Mesothelial cell of epicardium (in vitro differentiated cells): ENCODE measurements at places on chromosomes 3 and 15.

GRCh38 chr15:46366360-46367007, 731.7 kb downstream of the SQOR start:
- no peak overlapping the region for H3K27ac ChIP-seq
- H3K27me3 ChIP-seq = no peaks in the 10 kb centered on the region
- H3K36me3 ChIP-seq = no peaks in the 10 kb centered on the region
- H3K4me3 ChIP-seq = no peak overlapping the region

DNA sequence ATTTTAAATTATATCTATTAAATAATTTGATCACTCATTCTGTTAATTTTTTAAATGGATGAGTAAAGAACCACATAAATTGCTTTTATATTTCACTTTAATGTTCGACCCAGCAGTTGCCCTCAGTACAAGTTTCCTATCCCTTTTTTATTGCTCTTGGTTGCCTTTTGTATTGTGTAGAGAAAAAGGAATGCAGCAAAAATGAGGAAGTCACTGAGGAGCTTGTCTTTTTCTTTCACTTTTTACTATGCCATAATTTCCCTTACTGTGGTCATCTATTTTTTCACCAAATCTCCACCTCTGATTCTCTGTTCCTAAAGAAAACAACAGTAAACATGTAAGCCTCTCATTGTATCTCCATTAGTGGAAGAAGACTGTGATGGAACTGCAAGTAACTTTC, 122.7 kb downstream of the B3GALNT1 start:
- no peak overlapping the region for H3K27ac ChIP-seq
- no peak overlapping the region for H3K4me3 ChIP-seq
- no peaks in the 10 kb centered on the region for H3K27me3 ChIP-seq
- peaks cover 4% of the 10 kb centered on the region for H3K36me3 ChIP-seq
- H3K4me1 ChIP-seq = peaks cover 3% of the 10 kb centered on the region
- DNase-seq = no peak

GRCh38 chr3:29353807-29354206, 72.9 kb downstream of the RBMS3 start:
- no peak for DNase-seq
- no peaks in the 10 kb centered on the region for H3K27me3 ChIP-seq
- H3K4me1 ChIP-seq = peaks cover 2% of the 10 kb centered on the region
- H3K27ac ChIP-seq = no peak overlapping the region
- no peak overlapping the region for H3K4me3 ChIP-seq

- H3K4me1 ChIP-seq = peaks cover 15% of the 10 kb centered on the region
- H3K27ac ChIP-seq = no peak overlapping the region
- DNase-seq = no peak
- no peak overlapping the region for H3K4me3 ChIP-seq
Measured at GRCh38 chr3:28859897-28860296, 421.0 kb upstream of the RBMS3 start.

DNA sequence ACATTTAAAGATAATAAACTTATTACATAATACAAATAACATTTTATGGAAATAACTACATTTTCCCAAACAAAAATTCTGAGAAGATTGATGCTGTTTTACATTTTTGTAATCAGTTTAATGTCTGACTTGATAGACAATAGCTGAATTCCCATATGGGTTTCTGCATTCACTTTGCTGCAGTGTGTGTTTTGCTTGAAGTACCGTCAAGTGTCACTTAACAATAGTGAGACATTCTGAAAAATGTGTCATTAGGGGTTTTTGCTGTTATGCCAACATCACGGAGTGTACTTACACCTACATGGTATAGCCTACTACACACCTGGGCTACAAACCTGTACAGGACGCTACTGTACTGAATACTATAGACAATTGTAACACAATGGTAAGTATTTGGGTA, 57.5 kb downstream of the USF3 start:
- no peak overlapping the region for H3K4me3 ChIP-seq
- peaks cover 3% of the 10 kb centered on the region for H3K36me3 ChIP-seq
- no peak for DNase-seq
- H3K27me3 ChIP-seq = no peaks in the 10 kb centered on the region
- no peak overlapping the region for H3K27ac ChIP-seq

DNA sequence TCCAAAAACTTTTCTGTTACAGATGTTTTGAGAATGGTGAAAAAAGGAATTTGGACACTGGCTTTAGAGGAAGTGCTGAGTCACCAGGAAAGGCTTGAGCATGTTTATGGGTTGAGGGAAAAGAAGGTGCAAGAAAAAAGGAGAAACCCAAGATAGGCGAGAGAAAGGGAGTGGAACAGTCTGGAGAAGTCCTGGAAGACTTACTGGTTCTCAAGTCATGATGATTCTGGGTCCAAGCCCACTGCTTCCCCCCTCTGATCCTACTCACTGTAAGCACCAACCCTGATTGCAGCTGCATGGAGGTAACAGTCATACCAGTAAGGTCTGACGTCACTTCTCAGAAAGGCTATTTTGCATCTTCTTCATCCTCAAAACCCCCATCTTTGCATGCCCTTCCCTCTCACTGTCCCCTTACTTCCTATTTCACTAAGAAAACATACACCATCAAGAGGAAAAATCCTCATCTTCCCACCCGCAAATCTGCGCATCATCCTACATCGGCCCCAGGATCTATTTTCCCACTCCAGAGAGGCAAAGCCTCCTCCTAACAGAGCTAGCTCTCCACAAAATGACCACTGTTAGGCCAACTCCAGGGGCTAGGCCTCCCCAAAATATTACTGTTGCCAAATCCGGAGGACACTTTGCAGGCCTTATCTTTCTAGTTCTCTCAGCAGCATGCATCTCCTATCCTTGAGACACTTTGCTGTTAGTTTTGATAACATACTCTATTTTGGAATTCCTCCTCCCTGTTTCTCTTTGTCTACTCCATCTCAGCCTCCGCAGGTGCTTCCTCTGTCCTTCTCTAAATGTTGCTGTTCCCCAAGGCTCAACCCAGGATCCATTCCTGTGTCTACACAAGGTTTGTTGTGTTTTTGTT, 3.2 kb upstream of the ATP13A3 start:
- H3K27ac ChIP-seq = no peak overlapping the region
- H3K4me1 ChIP-seq = peaks cover 16% of the 10 kb centered on the region
- no peak for DNase-seq
- no peaks in the 10 kb centered on the region for H3K36me3 ChIP-seq

- peaks cover under 1% of the 10 kb centered on the region for H3K4me1 ChIP-seq
- no peaks in the 10 kb centered on the region for H3K36me3 ChIP-seq
- no peak overlapping the region for H3K4me3 ChIP-seq
Measured at GRCh38 chr3:72555714-72556113, 292.5 kb downstream of the SHQ1 start.

DNA sequence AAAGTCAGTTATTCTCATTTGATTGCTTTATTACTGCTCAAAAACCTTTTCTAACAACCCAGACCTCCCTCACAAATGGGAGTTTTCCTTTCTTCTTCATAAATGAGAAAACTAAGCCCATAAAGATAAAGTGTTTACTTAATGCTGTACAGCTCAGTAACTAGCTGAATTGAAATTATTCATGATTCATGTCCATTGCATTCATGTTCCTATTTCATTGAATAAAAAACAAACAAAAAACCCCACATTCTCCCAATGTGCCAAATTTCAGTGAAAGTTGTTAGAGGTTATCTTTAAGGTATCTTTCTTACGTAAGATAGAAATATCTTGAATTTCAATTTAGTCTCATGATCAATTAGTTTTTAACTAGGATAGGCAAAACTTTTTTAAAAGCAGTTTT, 2.8 kb downstream of the PLSCR2 start:
- H3K4me3 ChIP-seq = no peak overlapping the region
- no peaks in the 10 kb centered on the region for H3K36me3 ChIP-seq
- DNase-seq = no peak
- H3K4me1 ChIP-seq = peaks cover 7% of the 10 kb centered on the region
